GM20000 (cell line): ENCODE measurements at places on chromosomes 4 and X.
A peak's percentile ranks its signal among the peaks of the same experiment; 100 is the strongest.

DNA sequence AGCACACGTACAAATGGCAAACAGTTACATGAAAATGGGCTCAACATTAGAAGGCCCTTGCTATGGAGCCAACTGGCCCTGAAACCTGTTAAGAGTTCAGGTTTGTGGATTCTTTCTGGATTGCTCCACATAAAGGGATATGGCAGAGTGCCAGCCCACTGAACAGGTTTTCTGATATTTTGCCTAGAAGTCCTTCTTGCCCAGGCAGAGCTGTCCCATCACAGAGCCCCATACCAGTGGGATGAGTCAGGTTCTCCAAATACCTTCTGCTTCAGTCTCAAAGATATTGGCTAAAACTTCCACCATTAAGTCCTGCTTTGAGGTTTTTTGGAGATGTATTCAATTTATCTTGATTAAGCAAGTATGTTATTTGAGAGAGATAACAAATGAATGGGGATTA lies 146.8 kb upstream of the IL1RAPL2 start:
- no peak for DNase-seq

DNA sequence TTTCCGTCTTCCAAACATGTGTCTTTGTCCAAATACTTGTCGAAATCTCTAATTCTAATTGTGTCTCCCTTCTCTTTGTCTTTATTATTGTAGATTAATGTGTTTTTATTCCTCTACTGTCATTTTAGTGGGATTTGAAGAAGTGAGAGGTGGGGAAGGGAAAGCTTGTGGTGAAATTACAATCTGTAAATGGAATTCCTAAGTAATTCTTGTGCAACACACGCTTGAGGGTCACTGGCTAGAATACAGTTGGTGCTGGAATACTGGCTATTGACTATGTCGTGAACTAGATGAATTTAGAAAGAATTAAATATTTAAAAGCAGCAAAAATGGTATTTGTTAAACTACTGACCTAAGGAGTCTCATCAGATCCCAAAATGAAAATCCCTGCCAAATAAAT lies 10.7 kb upstream of the FNIP2 start:
- no peak for DNase-seq

- no peak for DNase-seq
These were observed 246.4 kb downstream of the AFAP1 start for GRCh38 chr4:7693237-7693608.

DNA sequence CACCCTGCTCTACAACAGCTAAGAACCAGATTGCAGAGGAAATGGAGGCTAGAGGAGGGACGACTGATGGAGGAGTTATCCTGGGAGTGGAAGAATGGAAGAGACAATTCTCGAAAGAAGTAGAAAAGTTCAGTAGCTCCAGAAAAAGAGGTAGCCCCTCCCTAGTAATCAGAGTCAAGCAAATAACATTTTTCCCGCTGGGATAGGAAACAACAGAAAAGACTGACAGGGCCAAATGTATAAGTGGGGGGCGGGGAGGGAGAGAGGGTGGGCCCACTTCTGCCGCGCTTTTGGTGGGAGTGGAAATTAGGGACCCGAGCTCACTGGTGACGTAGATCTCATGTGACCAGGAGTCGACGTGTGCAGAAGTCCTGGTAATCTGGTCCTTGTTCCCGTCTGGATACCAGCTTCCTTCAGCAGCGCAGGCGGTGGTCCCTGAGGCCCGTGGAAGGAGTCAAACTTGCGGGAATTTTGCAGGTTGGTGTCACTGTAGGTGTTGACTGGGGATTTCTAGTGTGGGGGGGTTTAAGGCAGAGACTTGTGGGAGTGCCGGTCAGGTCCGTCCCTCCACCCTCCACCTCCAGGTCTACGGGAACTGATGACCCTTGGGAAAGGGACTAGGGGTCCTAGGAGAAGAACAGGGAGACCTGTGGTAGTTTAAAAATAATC lies at the start of gene TCEAL9:
TCEAL9 (plus strand) TSS at position 377 of the 669 bp plus-strand sequence. CDS start 1,179 bp downstream, outside the sequence.
- DNase-seq = no peak

DNA sequence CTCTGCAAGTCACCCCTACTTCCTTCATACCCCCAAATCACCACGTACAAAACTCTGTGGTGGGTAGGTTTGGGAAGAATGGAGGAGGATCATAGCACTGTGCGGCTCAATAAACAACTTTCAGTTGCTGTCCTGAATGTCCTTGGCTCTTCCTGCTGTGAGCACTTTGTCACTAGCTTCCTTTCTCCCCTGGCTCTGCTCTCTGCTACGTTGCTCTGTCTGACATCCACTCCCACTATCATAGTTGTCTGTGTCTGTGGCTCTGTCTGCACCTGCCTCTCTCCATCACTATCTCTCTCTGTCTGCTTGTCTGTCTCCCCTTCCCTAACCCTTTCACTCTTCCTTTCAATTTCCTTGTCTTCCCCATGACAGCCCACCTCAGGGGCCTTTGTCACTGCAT lies 21.2 kb upstream of the SMPX start:
- no peak for DNase-seq

GRCh38 chr4:1609901-1610790 lies 74.0 kb downstream of the FAM53A start:
- no peak for DNase-seq

- no peak for DNase-seq
These were observed 1049.2 kb upstream of the INTU start for GRCh38 chr4:126583509-126583908.

- DNase-seq = no peak
These were observed 149.1 kb downstream of the FBXO8 start for GRCh38 chr4:174134361-174134760.

DNA sequence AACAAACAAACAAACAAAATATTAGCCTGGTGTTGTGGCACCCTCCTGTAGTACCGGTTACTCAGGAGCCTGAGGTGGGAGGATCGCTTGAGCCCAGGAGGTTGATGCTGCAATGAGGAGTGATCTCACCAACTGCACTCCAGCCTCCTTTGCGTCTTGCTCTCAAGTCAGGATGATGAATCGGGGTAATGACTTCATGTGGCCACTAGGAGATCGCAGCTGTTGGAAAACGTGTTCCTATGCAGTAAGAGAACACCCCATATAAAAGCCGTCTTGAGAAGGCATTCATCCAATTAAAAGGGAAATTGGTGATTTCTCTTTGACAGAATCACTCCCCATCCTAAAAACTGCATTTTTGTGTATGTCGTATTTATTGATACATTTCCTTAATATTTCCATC lies 6.9 kb downstream of the CCNB3 start:
- no peak for DNase-seq

DNA sequence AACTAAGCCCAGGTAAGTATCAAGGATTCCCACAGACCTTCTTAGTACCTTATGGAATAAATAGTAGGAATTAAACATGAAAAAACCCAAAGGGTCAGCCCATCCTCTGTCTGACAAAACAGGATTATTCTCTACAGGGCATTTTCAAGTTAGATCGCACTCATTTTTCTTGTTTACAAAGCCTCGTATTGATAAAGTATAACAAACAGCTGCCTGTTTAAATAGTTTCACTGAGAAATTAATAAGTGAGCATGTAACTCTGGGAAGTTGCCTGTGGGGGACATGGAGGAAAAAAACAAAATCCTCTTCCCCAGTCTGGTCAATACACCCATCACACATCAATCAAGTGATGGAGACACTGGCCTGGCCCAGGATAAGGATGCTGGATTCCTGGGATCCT lies 48.5 kb downstream of the MAML3 start:
- no peak for DNase-seq

- peak; percentile 76 for DNase-seq
These were observed 79.4 kb downstream of the SYNPO2 start for GRCh38 chr4:118968005-118968404.

DNA sequence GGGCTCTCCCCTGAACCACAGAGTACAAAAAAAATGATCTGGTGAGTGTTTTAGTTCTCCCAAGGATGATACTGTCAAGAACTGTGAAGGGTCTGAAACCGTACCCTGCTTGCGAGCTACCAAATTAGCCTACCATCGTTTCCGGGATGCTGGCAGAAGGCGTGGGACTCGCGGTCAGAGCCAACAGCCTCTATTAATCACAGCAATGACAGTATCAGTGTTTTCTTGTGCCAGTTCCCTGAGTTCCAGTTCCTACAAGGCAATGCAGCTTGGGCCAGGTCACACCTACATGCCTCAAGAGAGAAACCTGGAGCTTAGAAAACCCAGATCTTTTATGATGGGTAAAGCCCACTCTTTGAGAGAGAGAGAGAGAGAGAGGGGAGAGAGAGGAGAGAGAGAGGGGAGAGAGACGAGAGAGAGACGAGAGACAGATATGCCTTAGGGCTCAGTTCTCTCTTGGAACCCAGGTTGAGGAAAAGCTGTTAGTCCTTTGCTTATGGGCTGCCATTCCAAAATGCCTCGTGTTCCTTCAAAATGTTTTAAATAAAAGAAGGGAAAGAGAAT lies 327.8 kb downstream of the ARHGAP10 start:
- no peak for DNase-seq

DNA sequence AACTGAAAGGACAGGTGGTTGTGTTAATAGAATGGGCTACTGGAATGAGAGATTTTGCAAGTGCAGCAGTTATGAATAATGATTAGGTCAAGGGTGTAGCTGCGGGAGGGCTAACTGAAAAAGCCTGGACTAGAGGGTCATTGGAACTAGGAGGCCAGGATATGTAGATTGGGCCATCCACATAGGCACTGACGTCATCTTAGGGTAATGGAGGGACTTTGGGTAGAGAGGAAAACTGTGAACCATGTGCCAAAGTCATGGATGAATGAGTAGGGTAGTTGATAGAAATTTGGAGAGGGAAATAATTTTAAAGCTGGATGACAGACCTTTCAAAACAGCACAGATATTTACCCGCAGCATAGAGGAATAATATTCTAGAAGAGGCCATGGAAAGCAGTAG lies 123.6 kb upstream of the SLITRK2 start:
- DNase-seq = no peak

GRCh38 chrX:154370300-154371016 lies 4.0 kb downstream of the FLNA start:
- DNase-seq = no peak

GRCh38 chrX:79182071-79182470 lies 37.6 kb downstream of the GPR174 start:
- DNase-seq = no peak

GRCh38 chrX:8279323-8279722 lies 108.3 kb upstream of the VCX2 start:
- no peak for DNase-seq

DNA sequence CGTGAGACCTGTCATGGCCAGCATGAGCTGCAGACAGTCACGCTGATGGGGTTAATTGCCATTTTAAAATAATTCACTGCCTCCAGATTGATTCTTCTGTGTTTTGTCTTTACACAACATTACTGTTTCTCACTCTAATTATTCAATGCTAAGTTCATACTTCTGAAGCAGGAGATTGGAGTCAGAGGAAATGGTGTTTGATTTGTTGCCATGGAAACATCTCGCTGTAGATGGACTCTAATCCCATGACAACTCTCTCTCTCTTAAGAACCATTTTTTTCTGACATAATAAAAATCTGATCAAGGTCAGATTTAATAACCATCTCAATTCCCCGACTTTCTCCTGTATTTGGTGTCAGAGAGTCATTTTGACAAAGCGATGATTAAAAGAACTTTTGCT lies 209.0 kb downstream of the IDS start:
- no peak for DNase-seq

DNA sequence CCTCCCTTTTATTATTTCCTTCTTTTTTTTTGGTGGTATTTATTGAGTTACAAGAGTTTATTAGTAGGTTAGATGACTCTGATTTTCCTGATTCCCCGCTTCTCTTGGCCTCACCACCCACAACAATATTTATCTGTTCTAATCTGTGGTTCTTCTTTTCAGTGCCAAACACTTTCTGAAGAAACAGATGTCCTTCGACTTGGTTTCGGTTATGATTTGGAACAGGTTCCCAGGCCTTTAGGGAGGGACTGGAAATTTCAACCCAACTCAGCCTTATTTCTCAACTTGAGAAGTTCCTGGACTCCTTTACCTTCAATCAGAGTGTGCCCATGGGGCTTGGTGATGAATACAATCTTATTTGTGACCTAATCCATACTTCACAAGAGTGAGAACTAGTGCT lies 108.1 kb downstream of the UCHL1 start:
- DNase-seq = no peak

- no peak for DNase-seq
These were observed 17.0 kb downstream of the GPAT3 start for GRCh38 chr4:83552924-83553323.

DNA sequence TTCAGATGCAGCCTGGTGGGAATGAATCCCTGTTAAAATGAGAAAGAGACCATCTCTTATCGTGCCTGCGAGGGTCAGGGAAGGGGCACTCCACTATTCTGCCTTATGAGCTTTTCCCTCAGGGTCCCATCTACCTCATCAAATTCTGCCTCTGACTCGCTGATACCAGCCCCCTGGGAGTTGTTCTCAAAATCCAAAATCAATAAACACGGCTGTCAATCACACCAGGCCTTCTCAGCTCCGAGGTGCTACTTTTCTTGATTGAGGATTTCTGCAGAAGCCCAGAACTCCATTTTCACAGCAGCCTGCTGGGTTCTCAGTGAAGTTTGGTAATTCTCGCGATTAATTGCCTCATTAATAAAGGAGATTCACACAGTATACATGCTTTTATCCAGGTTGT lies 312.6 kb downstream of the STIM2 start:
- no peak for DNase-seq

DNA sequence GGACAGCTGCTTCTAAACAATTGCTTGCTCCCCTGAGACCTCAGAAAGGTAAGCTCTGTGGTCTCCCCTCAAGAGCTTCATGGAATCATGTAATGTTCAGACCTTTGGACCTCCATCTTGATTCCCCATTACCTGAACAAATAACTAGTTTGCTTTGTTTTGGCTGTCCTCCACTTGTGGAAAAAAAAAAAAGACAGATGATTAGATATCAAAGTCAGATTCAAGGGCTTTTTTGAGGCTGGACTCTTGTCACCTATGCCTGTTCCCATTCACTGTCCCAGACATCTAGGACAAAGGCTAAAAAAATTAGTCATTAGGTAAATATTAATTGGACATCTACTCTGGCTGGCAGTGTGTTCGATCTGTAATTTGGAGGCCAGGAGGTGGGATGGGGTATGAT lies 13.3 kb downstream of the TMEM255A start:
- DNase-seq = no peak

DNA sequence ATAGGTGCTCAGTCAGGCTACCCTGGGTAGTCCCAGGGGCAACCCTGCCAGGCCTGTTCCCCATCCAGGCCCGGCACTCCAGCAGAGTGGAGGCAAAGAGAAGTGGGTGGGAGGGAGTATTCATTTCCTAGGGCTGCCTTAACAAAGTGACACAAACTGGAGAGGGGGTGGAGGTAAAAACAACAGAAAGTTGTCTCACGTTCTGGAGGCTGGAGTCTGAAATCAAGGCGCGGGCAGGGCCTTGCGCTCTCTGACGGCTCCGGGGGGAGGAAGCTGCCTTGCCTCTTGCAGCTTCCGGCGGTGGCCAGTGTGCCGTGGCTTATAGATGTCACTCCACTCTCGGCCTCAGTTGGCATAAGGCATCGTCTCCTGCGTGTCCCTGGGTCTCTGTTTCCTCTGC lies 90.8 kb downstream of the DCTD start:
- no peak for DNase-seq

DNA sequence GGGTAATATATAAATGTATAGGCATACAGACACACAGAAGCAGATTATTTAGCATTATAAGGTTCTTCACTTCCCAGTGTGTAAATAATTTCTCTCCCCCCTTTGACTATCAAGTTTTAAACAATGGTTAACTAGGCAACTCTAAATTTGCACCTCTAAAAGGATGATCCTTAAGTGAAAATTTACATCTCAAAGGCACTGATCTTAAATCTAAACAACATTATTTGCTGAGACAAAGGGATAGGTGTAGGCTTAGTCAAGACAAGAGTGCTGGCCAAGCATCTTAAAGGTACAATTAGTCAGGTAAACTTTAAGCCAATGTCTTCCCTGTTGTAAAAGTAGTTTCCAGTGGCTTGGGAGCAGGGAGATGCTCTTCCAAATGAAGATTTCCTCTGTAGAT lies 33.0 kb downstream of the NLRP2B start:
- no peak for DNase-seq

- DNase-seq = no peak
These were observed 419.8 kb upstream of the AMOT start for GRCh38 chrX:113260474-113260873.
